Keratinocyte (primary cell): ENCODE measurements at places on chromosomes 5 and 9. TPM values are rescaled to one million over a fixed set of nuclear protein-coding genes. Genes with fewer than 3 reads are reported as not detected.
A peak's percentile ranks its signal among the peaks of the same experiment; 100 is the strongest.

DNA sequence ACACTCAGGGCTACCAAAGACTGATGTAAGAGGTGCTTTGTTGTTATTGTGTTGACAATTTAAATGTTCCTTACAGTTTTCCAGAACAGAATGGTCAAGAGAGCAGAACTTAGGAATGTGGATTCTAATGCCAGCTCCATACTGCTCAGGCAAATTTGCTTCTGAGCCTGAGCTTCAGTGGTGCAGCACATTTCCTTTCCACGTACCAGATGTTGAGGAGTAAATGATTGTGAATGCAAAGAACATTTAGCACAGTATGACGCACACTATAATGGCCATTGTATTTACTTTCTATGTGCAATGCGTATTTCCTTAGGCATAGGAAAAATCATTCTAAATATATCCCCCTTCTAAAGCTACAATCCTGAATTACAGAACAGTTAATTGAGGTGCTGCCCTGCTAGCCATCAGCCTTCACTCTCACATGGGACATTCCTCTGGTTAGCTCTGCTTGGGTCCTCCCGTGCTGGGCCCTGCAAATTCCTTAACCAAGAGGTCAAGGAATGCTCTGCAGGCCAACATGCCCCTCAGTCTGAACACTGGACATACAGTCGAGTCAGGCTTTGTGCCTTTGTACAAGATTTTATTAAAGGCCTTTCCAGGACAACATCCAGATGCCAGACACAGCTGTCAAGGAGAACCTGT lies 21.1 kb upstream of the TMEM174 start:
- no peaks in the 10 kb centered on the region for H3K36me3 ChIP-seq
- H3K4me1 ChIP-seq, result no peaks in the 10 kb centered on the region
- no peak overlapping the region for H3K4me3 ChIP-seq
- no peak overlapping the region for H3K27ac ChIP-seq

DNA sequence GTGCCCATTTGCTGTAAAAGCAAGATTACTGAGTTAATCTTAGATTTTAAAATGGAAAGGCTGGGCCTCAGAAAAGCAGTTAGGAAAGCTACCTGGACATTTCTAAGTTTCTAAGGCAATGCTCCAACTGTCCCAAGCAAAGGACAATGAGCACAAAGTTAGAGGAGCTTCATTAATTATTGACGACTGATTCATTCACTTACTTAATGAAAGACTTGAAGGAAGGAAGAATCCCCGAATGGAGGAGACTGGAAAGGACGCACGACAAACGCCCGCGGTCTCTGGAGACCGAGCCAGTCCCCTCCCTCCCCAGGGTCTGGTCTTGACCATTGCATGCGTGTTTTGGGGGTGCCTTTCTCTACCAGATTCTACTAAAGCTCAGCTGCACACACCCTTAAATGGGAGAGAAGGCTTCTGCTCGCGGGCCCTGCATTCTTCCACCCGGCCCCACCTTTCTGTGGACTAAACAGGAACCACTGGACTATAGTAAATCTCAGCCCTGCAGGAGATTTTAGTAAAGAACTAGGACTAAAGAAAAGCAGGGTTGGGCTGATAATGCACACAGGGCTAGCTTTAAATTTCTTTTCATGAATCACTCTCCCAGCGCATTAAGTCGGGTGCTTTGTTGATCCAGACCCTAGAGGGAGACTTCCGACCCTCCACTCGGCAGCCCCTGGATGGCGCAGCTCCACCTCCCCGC lies 44.8 kb downstream of the CTSL start:
- no peaks in the 10 kb centered on the region for H3K27me3 ChIP-seq
- H3K27ac ChIP-seq, result no peak overlapping the region
- no peak overlapping the region for H3K4me3 ChIP-seq

Gene SNX30
- polyA plus RNA-seq, result 6.6 to 9.4 TPM (median 9.0 TPM) in 3 replicates

Gene SPATA31D4
- not detected in 3 replicates for polyA plus RNA-seq

Gene CDH10
- polyA plus RNA-seq, result 0.15 to 0.67 TPM (median 0.26 TPM) in 3 replicates

- no peaks in the 10 kb centered on the region for H3K36me3 ChIP-seq
- H3K27me3 ChIP-seq, result peaks cover 4% of the 10 kb centered on the region
These were observed 25.8 kb upstream of the DAB2IP start for GRCh38 chr9:121625590-121625989.

GRCh38 chr9:16000811-16001210 lies 448.0 kb downstream of the CCDC171 start:
- H3K4me3 ChIP-seq, result no peak overlapping the region
- H3K27me3 ChIP-seq, result no peaks in the 10 kb centered on the region
- DNase-seq, result no peak
- no peaks in the 10 kb centered on the region for H3K36me3 ChIP-seq
- H3K27ac ChIP-seq, result no peak overlapping the region
- peaks cover 16% of the 10 kb centered on the region for H3K4me1 ChIP-seq

DNA sequence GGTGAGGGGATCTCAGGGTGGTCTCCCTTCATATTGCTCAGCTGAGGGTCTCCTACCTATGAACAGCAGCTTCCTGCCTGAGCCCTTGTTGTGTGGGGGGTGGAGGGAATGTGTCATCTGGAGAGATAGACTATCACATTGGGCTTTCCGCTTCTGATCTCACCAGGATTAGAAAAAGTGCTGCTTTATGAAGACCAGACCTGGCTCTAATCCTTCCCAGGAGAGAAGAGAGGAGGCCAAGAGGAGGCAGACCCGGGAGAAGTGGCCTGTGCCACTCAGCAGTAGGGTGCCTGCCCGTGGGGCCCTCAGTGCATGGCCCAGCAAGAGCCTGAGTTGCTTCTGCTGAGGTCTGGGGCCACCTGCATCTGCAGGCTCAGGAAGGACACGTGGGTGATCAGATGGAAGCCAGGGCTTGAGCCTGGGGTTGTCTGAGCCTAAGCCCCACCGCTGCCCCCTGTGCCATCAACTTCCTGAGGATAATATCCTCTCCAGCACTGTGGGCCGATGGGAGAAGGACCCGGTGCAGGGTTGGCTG lies 22.1 kb upstream of the COL5A1 start:
- H3K27ac ChIP-seq, result no peak overlapping the region
- H3K27me3 ChIP-seq, result no peaks in the 10 kb centered on the region
- peaks cover 4% of the 10 kb centered on the region for H3K4me1 ChIP-seq
- no peaks in the 10 kb centered on the region for H3K36me3 ChIP-seq
- H3K4me3 ChIP-seq, result no peak overlapping the region
- no peak for DNase-seq

- no peaks in the 10 kb centered on the region for H3K4me1 ChIP-seq
- no peaks in the 10 kb centered on the region for H3K27me3 ChIP-seq
- no peak overlapping the region for H3K4me3 ChIP-seq
- H3K36me3 ChIP-seq, result no peaks in the 10 kb centered on the region
- H3K27ac ChIP-seq, result no peak overlapping the region
- no peak for DNase-seq
These were observed 178.2 kb downstream of the SEC61B start for GRCh38 chr9:99400184-99400731.

GRCh38 chr5:10254686-10255085 lies 4.6 kb downstream of the CCT5 start:
- H3K4me1 ChIP-seq, result peaks cover 12% of the 10 kb centered on the region
- no peaks in the 10 kb centered on the region for H3K27me3 ChIP-seq
- no peak overlapping the region for H3K4me3 ChIP-seq
- no peak for DNase-seq
- H3K27ac ChIP-seq, result no peak overlapping the region
- H3K36me3 ChIP-seq, result peaks cover 40% of the 10 kb centered on the region

- H3K27ac ChIP-seq, result no peak overlapping the region
- no peaks in the 10 kb centered on the region for H3K36me3 ChIP-seq
- H3K27me3 ChIP-seq, result peaks cover 16% of the 10 kb centered on the region
- H3K4me1 ChIP-seq, result peaks cover 12% of the 10 kb centered on the region
These were observed 122.6 kb upstream of the IRX4 start for GRCh38 chr5:2005101-2006041.

Gene SH2D3C
- polyA plus RNA-seq, result 0.12 to 0.21 TPM in 2 of 3 replicates, not detected in the other

GRCh38 chr5:165631235-165631634 lies 2125.8 kb downstream of the MAT2B start:
- no peaks in the 10 kb centered on the region for H3K36me3 ChIP-seq
- DNase-seq, result no peak
- H3K27ac ChIP-seq, result no peak overlapping the region
- no peaks in the 10 kb centered on the region for H3K27me3 ChIP-seq
- no peaks in the 10 kb centered on the region for H3K4me1 ChIP-seq

Gene TRAF1
- 0.71 to 2.5 TPM (median 1.2 TPM) in 3 replicates for polyA plus RNA-seq

Gene KCNV2
- polyA plus RNA-seq, result not detected in 3 replicates

- H3K27ac ChIP-seq, result no peak overlapping the region
- no peak for DNase-seq
- H3K4me1 ChIP-seq, result no peaks in the 10 kb centered on the region
- H3K4me3 ChIP-seq, result no peak overlapping the region
These were observed 364.1 kb downstream of the SPOCK1 start for GRCh38 chr5:137134920-137135532.

Gene ARHGEF37
- 4.1 to 25.0 TPM (median 8.7 TPM) in 3 replicates for polyA plus RNA-seq

GRCh38 chr5:2278825-2279456 lies 396.2 kb upstream of the IRX4 start:
- H3K4me3 ChIP-seq, result no peak overlapping the region
- no peak overlapping the region for H3K27ac ChIP-seq
- H3K36me3 ChIP-seq, result no peaks in the 10 kb centered on the region
- H3K4me1 ChIP-seq, result no peaks in the 10 kb centered on the region
- DNase-seq, result no peak

DNA sequence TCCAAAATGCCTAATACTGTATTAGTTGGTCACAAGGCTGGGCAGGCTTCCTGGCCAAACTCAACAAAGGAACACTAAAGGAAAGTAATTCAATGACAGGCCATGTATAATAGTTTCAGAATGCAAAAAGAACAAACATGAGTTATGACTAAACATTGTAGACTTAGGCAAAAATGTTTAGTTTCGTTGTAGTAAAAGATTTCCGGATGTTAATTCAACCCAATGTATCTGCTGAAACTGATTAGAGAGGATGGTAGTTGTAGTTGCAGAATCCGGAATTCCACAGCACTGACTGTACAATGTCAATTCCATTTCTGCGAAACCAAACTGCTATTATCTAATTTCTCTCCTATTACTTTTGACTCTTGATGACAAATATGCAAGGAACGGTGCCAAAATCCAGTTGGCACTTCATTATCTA lies 117.9 kb upstream of the FST start:
- H3K4me1 ChIP-seq, result peaks cover 59% of the 10 kb centered on the region
- no peak overlapping the region for H3K4me3 ChIP-seq
- H3K36me3 ChIP-seq, result no peaks in the 10 kb centered on the region
- H3K27me3 ChIP-seq, result no peaks in the 10 kb centered on the region
- H3K27ac ChIP-seq, result peak overlapping the region; percentile 96

DNA sequence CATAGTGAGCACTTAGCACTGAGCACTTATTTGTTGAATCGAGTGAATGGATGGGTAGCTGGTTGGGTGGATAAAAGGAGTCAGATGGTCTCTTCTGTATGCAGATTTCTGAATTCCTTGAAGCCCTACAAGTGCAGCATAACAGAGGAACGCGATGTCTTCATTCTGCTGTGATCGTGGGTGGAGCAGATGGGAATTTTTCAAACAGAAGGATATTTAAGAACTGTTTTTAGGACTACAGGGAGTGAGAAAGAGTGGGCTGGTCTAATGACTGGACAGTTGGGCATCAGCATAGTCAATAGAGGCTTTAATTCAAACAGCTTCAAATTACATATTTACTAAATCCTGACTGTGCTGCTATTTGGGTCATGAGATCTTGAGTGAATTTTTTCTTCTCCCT lies 253.2 kb downstream of the CEMIP2 start:
- DNase-seq, result no peak
- H3K27ac ChIP-seq, result peak overlapping the region; percentile 65
- H3K36me3 ChIP-seq, result no peaks in the 10 kb centered on the region
- H3K4me1 ChIP-seq, result peaks cover 20% of the 10 kb centered on the region
- peak overlapping the region; percentile 43 for H3K4me3 ChIP-seq

Gene SPATA31E1
- polyA plus RNA-seq, result not detected in 3 replicates
